Activated T-cell treated with anti-CD3 and anti-CD28 coated beads, Interleukin-2, amount 50 U/mL, for 72 hours (primary cell): ENCODE measurements at places on chromosomes 6 and 20. TPM values are rescaled to one million over a fixed set of nuclear protein-coding genes. Genes with fewer than 3 reads are reported as not detected.

DNA sequence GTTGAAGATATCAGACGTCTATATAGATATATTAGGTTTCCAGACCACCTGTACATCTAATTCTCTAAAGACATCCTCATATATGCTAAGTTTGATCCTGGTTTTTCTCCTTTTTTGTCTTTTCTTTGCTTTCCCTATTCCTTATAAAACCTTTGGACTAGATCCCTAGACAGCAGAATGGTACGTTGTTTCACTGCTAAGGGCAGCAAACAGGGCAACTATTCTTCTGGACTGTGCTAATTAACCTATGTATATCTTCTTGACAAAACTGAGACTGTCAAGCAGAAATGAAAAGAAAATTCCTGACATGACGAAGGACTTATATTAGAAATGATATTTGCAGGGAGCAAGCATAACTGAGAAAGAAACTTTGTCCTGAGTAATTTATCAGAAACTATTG is 19.1 kb downstream of the ME1 start:
- H3K36me3 ChIP-seq: no peaks in the 10 kb centered on the region
- H3K4me3 ChIP-seq: no peak overlapping the region
- DNase-seq: no peak

DNA sequence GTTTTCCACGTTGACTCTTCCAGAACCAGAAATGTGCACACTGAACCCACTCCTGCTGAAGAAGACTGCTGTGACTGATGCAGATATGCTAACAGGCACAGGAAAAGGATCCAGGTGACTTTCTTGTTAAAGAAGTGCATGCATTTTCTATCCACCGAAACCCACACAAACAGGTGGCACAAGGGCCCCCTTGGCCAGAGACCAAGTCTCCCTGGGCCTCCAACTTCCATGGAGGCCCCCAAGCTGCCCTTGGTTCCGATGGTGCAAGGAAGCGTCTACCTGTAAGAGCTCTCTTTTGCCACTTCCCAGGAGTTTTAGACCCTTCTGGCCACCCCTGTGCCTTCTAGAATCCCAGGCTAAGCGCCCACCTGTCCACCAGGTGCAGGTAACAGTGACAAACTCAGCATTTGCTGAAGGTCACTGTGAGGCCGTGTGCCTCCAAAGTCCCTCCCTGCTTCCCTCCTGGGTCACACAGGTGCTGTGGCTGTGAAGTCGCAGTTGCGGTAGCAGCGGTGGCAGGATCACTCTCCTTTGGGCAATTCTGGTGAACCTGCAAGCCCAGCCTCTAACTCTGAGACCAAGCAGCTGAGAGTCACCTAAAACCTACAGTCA is 134.8 kb downstream of the PXDC1 start:
- no peak overlapping the region for H3K4me3 ChIP-seq
- no peak overlapping the region for H3K27ac ChIP-seq
- no peaks in the 10 kb centered on the region for H3K4me1 ChIP-seq

GRCh38 chr6:1201547-1202200 is 110.2 kb upstream of the FOXQ1 start:
- peak; percentile 8 for DNase-seq
- no peaks in the 10 kb centered on the region for H3K36me3 ChIP-seq
- no peak overlapping the region for H3K4me3 ChIP-seq
- H3K27ac ChIP-seq: no peak overlapping the region
- H3K27me3 ChIP-seq: peaks cover 21% of the 10 kb centered on the region

DNA sequence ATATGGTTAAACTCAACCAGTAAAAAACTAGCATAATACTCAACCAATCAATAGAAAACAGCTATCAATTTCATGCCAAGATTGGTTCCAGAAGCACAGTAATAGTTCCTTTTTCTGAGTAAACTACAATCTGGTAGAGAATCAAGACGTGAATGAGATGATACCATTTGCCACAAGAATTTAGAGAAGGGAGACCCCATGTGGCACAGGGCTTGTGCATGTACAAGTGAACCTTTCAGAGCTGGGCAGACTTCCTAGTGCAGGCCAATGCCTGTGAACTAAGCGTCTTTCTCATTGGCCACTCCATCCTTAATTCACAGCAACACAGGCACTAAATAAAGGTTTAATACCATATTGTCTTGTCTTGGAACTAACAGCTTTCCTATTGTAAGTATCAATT is 213.5 kb downstream of the RFPL4B start:
- H3K27ac ChIP-seq: no peak overlapping the region
- H3K36me3 ChIP-seq: no peaks in the 10 kb centered on the region
- no peaks in the 10 kb centered on the region for H3K27me3 ChIP-seq
- no peak overlapping the region for H3K4me3 ChIP-seq

DNA sequence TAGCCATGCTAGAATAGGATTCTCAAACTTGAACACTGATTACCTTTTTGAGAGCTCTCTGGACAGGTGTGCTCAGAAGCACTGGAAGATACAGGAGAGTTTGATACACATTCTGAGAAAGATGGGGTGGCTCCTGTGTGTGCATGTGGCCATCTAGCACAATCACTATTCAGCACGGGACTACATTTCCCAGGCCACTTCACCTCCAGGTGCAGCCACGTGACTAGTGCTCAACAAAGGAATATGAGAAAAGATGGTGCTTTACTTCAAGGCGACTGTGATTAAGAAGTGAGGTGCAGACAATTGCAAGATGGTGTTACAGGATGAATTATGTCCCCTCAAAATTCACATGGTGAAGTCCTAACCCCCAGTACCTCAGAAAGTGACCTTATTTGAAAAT is 103.8 kb downstream of the BACH2 start:
- H3K27ac ChIP-seq: peak overlapping the region; percentile 72
- H3K4me1 ChIP-seq: peaks cover 91% of the 10 kb centered on the region
- DNase-seq: no peak
- peak overlapping the region; percentile 72 for H3K4me3 ChIP-seq

DNA sequence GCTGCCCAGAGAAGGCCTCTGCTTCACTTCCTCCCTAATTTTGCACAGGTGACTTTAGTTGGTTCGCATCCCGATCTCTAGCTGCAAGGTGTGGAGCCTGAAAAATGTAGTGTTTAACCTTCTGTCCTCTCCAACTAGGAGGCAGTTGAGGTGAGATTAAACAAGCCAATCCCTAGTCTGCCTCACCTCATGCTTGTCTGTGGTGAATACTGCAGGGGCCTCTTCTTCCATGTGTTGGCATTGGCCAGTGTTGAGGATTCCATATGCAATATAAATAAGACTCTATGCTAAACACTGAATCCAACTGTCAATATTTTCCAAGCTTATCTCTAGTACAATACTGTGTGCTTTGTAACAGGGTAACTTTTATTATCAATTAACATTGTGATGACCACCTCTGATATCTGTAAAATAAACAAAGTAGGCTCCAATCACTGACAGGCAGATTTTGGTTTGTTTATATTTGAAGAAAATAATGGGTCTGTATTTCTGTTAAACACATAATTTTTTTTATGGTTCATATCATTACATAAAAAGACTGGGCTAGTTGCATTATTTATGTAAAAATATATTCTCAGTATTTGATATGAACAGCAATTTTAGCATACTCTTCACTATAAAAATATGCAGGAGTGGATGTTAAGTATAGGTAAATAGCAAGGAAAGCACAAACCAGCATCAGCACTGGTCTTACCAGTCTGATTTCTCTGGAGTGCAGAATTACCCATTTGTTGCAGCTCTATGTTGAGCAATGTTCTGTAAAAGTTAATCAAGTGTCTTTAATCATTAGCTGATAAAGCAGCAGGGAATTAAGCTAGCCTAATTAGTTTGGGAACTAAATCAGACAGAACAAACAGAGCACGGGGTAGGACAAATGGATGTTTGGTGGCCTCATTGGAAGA is 74.0 kb downstream of the ANKRD6 start:
- no peak overlapping the region for H3K4me3 ChIP-seq
- DNase-seq: no peak
- H3K36me3 ChIP-seq: no peaks in the 10 kb centered on the region

GRCh38 chr6:147159536-147160374 is 44.5 kb upstream of the STXBP5 start:
- H3K27me3 ChIP-seq: peaks cover 10% of the 10 kb centered on the region
- no peaks in the 10 kb centered on the region for H3K36me3 ChIP-seq
- no peak overlapping the region for H3K4me3 ChIP-seq
- no peaks in the 10 kb centered on the region for H3K4me1 ChIP-seq
- H3K27ac ChIP-seq: no peak overlapping the region
- DNase-seq: no peak

DNA sequence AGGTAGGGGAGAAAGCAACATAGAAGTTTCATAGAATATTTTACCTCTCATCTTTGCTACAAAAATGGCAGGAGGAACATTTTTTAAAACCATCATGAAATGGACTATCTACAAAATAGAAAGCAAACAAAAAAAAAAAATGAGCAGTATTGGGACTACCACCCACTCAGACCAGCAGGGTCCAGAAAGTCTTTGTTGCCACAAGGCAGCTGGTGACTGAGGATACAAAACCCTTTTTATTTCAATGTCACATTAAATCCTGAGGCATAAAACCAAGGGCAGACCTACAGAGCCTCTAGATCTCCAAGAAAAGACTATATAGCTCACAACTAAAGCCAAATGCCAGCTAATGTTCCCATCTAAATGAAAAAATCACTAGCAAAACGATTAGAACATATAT is 282.2 kb downstream of the PTPRK start:
- no peak overlapping the region for H3K4me3 ChIP-seq
- no peak overlapping the region for H3K27ac ChIP-seq
- no peaks in the 10 kb centered on the region for H3K27me3 ChIP-seq
- DNase-seq: no peak
- no peaks in the 10 kb centered on the region for H3K36me3 ChIP-seq

DNA sequence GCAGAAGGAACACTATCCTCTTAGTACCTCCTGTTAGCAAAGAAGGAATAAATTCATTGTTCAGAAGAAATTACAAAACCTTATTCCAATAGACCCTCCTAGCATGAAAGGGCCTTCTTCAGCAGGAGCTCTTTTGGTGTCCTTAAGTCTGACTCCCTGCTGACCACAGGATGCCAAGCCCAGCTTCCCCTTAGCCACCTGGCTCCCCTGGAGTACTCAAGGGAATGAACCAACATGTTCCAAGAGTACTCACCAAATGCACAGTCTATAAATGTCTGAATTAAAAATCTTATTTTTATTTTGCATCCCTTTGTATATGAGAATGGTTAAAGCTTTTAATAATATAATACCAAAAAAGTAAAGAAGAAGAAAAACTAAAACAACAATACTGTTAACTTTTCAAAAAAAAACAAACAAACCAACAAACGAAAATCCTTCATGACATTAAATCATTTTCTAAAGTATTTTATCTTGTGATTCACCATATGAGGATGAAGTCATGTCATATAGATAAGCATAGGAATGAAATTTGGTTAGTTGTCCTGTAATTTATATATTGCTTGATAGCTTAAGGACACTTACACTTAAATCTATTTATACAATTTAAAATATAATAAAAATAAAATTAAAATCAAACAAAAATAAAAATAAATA is 1355.1 kb downstream of the HACE1 start:
- no peak overlapping the region for H3K4me3 ChIP-seq
- DNase-seq: no peak
- H3K27me3 ChIP-seq: no peaks in the 10 kb centered on the region
- H3K4me1 ChIP-seq: no peaks in the 10 kb centered on the region
- no peak overlapping the region for H3K27ac ChIP-seq

DNA sequence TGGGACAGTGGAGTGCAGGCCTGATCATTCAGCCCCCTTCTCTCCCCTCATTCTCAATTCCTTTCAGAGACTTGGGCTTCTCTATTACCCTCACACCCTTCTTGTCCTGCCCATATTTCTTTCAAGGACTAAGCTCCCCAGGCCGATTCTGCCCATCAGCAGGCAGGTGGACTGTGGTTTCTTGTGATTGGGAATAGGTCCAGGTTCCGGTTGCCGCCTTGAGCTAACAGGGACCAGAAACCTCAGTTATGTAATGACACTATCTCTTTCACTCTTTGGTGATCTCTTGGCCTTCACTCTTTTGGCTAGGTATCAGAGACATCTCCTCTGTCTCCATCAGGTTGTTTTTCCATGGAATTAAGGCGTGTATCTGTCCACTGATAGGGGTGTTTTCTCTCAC is 6.5 kb downstream of the MUCL3 start:
- H3K4me1 ChIP-seq: peaks cover 19% of the 10 kb centered on the region
- peaks cover 96% of the 10 kb centered on the region for H3K27me3 ChIP-seq
- peaks cover 4% of the 10 kb centered on the region for H3K36me3 ChIP-seq

GRCh38 chr6:41648921-41649320 is 10.7 kb downstream of the MDFI start:
- no peak overlapping the region for H3K27ac ChIP-seq
- no peak for DNase-seq
- no peaks in the 10 kb centered on the region for H3K27me3 ChIP-seq
- H3K4me1 ChIP-seq: no peaks in the 10 kb centered on the region
- H3K36me3 ChIP-seq: no peaks in the 10 kb centered on the region

GRCh38 chr20:532530-532929 is 11.1 kb downstream of the CSNK2A1 start:
- H3K4me1 ChIP-seq: peaks cover 75% of the 10 kb centered on the region
- no peak overlapping the region for H3K27ac ChIP-seq
- H3K36me3 ChIP-seq: peaks cover 14% of the 10 kb centered on the region

GRCh38 chr6:106155219-106155830 is 69.2 kb downstream of the PRDM1 start:
- peaks cover 5% of the 10 kb centered on the region for H3K36me3 ChIP-seq
- no peak for DNase-seq
- H3K27ac ChIP-seq: no peak overlapping the region
- H3K4me3 ChIP-seq: no peak overlapping the region
- peaks cover 19% of the 10 kb centered on the region for H3K27me3 ChIP-seq
- H3K4me1 ChIP-seq: peaks cover 30% of the 10 kb centered on the region

GRCh38 chr20:61482056-61482887 is 230.2 kb downstream of the CDH4 start:
- no peaks in the 10 kb centered on the region for H3K27me3 ChIP-seq
- no peaks in the 10 kb centered on the region for H3K36me3 ChIP-seq
- DNase-seq: no peak

GRCh38 chr6:88614316-88614877 is 349.0 kb downstream of the RNGTT start:
- H3K4me3 ChIP-seq: no peak overlapping the region
- no peak overlapping the region for H3K27ac ChIP-seq
- peaks cover 12% of the 10 kb centered on the region for H3K36me3 ChIP-seq
- no peaks in the 10 kb centered on the region for H3K27me3 ChIP-seq

- H3K36me3 ChIP-seq: no peaks in the 10 kb centered on the region
- no peaks in the 10 kb centered on the region for H3K4me1 ChIP-seq
- H3K27me3 ChIP-seq: peaks cover 34% of the 10 kb centered on the region
- H3K27ac ChIP-seq: no peak overlapping the region
These were observed 18.7 kb upstream of the SFT2D1 start for GRCh38 chr6:166361077-166361429.

DNA sequence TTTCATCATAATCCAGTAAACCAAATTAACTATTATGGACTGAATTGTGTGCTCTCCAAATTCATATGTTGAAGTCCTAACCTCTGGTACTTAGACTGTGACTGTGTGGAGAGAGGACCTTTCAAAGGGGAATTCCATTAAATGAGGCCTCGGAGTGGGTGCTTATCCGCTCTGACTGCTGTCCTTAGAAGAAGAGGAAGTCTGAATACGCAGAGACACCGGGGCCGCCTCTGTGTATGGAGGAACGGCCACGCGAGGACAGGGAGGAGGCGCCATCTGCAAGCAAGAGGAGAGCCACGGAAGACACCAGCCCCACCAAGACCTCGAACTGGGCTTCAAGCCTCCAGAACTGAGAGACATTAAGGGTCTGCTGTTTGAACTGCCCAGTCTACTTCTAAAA is 35.6 kb upstream of the RPS6KA2 start:
- DNase-seq: no peak
- no peak overlapping the region for H3K4me3 ChIP-seq
- no peaks in the 10 kb centered on the region for H3K36me3 ChIP-seq
- peaks cover 13% of the 10 kb centered on the region for H3K27me3 ChIP-seq

Gene RSPO4
- 0.12 TPM for total RNA-seq

Gene SAMD5
- not detected for total RNA-seq

Gene TRAPPC3L
- total RNA-seq: not detected
